ENCODE measurements at places on chromosomes 6 and 20.

- no peak for DNase-seq
Measured at GRCh38 chr6:31143148-31143547, 4.3 kb upstream of the PSORS1C2 start.

GRCh38 chr20:21127201-21127981 lies 1.5 kb downstream of the KIZ start:
- no peak for DNase-seq

GRCh38 chr6:42877695-42878094 lies 1.7 kb upstream of the RPL7L1 start:
- DNase-seq: no peak

- no peak for DNase-seq
Measured at GRCh38 chr6:147958683-147959082, 384.0 kb upstream of the SASH1 start.

DNA sequence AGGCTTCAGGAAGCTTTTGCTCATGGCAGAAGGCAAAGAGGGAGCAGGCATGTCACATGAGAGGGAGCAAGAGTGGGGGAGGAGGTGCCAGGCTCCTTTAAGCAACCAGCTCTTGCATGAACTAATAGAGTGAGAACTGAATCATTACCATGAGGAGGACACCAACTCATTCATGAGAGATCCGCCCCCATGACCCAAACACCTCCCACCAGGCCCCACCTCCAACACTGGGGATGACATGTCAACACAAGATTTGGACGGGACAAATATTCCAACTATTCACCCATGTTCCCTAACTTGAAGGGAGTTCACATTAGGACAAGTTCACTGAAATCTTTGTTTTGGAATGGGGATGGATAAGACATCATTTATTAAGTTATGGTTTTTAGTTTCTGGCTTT lies 155.2 kb upstream of the ESR1 start:
- no peak for DNase-seq

GRCh38 chr6:81130061-81130460 lies 622.4 kb downstream of the TENT5A start:
- no peak for DNase-seq

- no peak for DNase-seq
Measured at GRCh38 chr20:57878786-57879424, 169.1 kb upstream of the PMEPA1 start.

DNA sequence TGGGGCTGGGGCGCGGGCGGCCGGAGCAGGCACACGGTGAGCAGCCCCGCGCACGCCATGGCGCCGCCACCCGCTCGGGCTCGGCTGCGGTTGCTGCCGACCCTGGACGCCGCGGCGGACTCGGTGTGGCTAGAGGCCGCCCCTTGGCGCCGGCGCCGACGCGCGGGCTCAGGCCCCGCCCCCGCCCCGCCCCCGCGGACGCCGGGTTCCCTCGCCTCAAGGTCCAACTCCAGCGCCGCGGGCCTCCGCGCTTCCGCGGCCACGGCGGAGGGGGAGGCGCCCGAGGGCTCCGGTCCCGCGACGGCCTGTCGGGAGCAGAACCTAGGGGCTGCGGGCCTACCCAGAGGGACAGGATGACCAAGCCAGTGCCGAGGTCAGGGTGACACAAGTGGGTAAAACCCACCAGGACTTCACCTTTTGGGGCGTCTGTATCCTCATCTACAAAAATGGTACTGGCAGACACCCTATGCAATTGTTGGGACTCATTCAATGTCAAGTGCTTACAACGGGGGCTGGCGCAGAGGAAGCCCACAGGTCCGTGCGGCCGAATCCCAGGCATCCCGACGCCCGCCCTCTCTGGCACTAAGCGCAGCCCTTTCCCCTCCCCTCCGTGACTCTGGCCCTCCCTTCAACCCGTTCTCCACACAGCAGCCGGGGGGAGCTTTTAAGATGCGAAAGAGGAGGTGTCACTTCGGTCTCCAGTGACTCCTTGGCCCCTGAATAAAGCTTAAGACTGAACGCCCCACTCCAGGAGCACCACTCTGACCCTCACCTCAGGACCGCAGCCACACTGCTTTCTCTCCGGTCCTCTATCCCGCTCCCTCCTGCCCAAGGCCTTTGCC lies at the start of gene NECAB3:
Gene NECAB3 (minus strand): TSS at position 135 of the 842 bp plus-strand sequence. CDS start 76 bp downstream, at position 59.
- DNase-seq: no peak

DNA sequence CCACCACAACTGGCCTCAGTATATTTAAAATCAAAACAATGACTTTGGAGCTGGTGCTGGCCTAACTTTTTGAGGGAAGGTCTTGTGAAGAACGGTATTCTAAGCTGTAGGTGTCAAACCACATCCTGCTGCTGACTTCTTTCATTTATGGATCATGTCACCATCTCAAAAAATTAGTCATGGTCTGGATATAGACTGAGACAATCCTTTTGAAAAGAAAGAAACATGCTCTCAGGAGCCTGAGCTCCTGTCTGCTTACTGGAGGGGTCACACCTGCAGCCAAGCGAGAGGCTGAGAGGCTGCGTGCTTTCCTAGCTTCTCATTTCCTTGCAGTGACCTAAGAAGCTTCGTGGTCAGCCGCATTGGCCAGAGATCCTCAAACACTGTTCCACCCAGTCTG lies 55.2 kb downstream of the TIAM2 start:
- peak; percentile 19 for DNase-seq

DNA sequence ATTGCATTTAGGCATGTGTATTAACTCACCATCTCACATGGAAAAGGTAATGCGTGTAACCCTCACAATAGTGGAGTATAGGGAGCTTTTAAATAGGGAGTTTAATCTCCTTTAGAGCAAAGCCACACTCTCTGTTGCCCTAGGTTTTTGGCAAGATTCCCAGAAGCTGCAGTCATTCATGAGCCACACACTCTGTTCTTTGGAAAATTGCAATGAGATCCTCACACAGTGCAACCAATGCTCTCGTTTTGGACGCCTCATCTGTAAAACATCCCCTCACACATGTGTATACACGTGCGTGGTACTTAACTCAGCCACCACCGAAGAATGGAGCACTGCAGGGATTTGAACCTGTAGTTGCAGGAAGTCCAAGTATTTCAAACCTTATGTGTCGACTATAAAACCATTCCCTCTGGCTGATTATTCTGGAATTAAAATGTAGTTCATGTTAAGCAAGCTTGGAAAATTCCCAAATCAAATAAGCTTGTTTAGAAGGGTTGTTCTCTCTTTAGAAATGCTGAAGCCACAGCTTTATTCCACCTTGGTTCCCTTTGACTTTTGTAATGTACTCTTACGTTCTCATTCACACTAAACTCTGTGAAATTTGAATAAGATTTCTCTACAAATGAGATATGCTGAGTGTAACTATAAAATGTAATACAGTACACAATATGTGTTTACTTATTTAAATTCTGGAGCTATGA lies 489.8 kb upstream of the MANEA start:
- DNase-seq: no peak

- DNase-seq: peak; percentile 52
Measured at GRCh38 chr20:35490736-35491181, 35.4 kb downstream of the CEP250 start.

DNA sequence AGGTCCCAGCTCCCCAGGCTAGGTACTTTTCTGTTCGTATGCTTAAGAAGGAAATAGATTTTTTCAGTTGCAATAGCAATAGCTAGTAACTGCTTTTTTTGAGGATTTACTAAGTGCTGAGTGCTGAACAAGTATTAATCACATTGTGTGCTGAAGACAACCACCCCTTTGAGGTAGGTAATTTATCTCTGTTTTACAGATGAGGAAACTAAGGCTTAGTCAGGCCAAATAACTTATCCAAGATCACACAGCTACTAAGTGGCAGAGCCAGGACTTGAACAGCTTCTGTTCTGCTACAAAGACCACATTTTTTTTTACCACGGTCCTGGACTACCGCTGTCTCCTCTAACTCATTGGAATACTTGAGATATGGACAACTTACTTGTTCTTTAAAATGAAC lies 39.8 kb downstream of the LRRN4 start:
- DNase-seq: no peak

GRCh38 chr6:156868385-156868784 lies 91.2 kb downstream of the ARID1B start:
- no peak for DNase-seq

GRCh38 chr6:106530502-106530901 lies 98.8 kb downstream of the RTN4IP1 start:
- no peak for DNase-seq

- no peak for DNase-seq
Measured at GRCh38 chr6:22512686-22513427, 56.5 kb upstream of the HDGFL1 start.

GRCh38 chr20:49685809-49686208 lies 27.9 kb downstream of the B4GALT5 start:
- DNase-seq: no peak

DNA sequence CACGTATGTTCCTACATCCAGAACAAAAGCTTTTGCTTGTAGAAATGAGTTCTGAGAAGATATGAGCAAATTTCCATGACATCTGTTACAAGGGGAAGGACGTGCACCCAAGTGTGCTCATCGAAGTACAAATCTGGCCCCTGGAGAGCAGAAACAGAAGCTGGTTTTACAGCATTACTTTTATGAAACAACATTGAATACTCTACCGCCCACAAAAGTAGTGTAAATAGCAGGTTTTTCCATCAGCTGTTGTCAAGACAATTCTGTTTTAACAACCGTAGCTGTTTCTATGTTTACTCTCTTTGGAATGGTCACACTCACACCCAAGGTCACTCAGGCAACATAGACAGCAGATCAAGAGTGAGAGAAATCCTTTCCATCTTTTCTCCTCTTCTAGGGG lies 114.2 kb upstream of the SSTR4 start:
- no peak for DNase-seq

Measured in activated CD4-positive, alpha-beta T cell treated with anti-CD3 and anti-CD28 coated beads, Interleukin-2, amount 50 U/mL, for 24 hours (primary cell).